Mesenteric fat pad (tissue), 1 donor: ENCODE measurements at places on chromosomes 5 and 9. TPM values are rescaled to one million over a fixed set of nuclear protein-coding genes. Genes with fewer than 3 reads are reported as not detected.

The AJM1 gene
- total RNA-seq = 1.00 TPM

The TSSK1B gene
- not detected for total RNA-seq

The PRXL2C gene
- 37.0 TPM for total RNA-seq

The OR1J2 gene
- not detected for total RNA-seq

The SMIM33 gene
- total RNA-seq = not detected

The PCDHGA4 gene
- 4.7 TPM for total RNA-seq

The PRLR gene
- total RNA-seq = 2.4 TPM

The SLC46A2 gene
- 0.35 TPM for total RNA-seq

The HAND1 gene
- not detected for total RNA-seq

The CD74 gene
- total RNA-seq = 486 TPM

The FREM1 gene
- total RNA-seq = 6.4 TPM

The SLC22A4 gene
- 5.4 TPM for total RNA-seq

The ECM2 gene
- 71.3 TPM for total RNA-seq

The ARL10 gene
- total RNA-seq = 4.4 TPM

The SYK gene
- total RNA-seq = 26.7 TPM

The SMIM15 gene
- 41.1 TPM for total RNA-seq
